ENCODE measurements at places on chromosomes 2 and 18.

DNA sequence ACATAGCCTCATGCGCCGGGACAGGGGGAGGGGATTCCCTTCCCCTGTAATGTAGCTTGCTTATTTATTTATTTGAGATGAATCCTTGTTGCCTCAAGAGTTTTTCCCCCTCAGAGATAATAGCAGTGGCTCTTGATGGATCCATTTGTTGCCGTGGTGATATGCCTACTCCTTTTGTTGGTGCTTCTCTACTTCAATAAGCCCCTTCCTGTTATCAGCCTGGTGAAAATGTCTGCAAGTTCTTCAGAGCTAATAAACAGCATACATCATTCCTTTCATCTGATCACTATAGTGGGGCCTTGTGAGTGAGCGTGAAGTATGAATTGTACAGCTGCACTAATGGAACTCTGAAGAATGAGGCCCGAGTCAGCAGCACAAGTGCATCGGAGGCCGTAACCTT, 19.4 kb downstream of the FZD5 start:
- DNase-seq = no peak

GRCh38 chr2:56334622-56335021, 150.8 kb downstream of the CCDC85A start:
- DNase-seq = no peak

DNA sequence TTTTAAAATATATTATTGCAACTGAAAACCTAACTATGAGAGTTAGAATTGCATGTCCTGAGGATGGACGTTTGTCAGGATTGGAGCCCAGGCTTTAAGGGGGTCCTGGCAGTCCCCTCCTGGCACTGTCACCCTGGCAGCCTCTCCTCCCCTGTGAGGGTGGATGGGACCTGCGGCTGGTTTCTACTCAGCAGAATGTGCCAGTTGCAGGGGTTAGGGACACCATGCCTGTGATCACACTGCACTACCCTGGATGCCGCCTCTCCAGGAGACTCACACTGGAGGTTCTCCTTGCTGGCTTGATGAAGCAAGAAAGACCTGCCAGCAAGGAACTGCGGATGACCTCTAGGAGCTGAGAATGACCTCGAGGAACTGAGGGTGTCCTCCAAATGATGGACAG, 356.7 kb upstream of the MYT1L start:
- DNase-seq = no peak

DNA sequence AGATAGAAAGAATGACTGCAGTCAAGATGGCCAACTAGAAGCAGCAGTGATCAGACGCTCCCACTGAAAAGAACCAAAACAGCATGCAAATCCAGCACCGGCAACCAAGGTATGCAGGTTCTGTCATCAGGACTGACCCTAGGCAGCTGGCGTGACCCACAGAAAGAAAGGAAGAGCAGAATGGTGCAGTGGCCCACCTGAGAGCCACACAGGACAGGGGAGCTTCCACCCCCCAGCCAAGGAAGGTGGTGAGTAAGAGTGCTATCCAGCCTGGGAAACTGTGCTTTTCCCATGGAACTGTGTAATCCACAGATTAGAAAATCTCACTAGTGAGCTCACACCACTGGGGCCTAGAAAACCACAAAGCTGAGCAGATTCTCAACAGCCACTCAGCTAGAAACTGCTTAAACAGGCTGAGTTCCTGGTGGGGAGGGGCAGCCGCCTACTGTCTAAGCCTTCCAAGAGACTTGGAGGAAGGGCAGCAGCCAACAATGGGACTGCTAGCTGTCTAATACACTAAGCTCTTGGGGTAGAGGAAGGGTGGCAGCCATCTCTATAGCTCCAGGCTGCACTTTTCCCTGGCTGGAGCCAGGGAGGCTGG, 127.9 kb downstream of the EVA1A start:
- no peak for DNase-seq

DNA sequence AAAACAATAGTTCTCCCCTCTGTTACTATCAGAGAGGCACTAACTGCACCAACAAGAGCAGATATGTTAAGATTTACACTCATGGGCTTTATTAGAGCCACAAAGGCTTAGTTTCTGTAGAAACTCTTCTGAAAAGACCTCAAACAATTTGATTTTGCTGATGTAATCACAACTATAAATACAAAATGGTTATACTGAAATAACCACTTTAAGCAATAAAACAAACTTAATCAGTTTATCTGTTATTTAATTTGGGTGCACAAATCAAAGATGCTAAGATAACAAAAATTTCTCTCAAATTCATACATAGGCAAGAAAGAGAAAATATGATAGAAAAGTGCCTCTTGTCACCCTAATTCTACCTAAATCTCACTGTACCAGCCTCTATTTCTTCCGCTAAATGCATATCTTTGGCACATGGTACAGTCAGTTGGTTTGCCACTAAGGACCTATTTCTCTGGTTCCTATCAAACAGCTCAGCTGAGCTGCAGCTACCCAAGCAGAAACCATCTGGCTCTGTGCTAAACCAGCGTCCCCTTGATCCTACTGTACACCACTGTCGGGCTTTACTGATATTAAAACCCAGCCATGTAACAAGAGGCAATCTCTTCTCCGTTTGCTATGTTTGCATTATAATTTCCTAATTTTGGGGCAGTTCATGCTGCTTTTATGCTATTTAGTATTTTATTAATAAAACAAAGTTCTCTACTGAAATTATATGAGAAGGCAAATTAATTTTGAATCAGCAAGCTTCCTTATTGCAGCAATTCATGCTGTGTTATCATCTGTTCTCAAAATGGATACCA, 60.1 kb downstream of the CWC22 start:
- no peak for DNase-seq

DNA sequence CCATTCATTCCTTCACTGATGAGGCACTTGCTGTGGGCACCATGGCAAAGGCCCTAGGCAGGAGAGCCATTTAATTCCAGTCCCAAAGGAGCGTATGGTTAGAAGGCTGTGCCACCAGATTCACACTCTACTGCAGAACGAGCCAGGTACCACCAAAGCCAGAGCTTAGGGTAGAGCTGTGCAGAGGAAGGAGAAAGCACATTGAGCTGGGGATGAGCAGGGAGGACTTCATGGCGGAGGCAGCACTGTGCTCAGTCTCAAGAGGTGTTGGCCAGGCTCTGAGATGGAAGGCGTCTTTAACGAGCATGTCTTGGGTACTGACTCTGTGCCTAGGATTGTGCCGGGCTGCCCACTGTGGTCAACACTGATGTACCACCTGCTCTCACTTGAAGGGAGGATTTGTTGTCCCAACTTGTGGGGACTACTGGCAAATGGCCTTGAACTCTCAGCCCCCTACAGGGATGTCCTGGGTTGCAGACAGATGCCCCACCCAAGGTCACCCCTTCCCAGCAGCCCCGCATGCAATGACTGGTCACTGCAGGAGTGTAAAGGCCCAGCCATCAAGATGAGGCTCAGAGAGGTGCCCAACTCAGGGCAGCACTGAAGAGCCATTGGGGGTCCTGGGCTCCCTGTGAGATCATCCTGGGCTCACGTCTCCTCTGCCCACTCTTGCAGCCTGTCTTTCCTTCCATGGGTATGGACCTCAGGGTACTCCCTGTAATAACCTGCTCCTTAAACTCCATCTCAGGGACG, 251.4 kb downstream of the GLI2 start:
- DNase-seq = no peak

GRCh38 chr18:51933903-51934302, 406.1 kb upstream of the DCC start:
- no peak for DNase-seq

- DNase-seq = no peak
Measured at GRCh38 chr18:48985161-48985560, 34.4 kb upstream of the SMAD7 start.

DNA sequence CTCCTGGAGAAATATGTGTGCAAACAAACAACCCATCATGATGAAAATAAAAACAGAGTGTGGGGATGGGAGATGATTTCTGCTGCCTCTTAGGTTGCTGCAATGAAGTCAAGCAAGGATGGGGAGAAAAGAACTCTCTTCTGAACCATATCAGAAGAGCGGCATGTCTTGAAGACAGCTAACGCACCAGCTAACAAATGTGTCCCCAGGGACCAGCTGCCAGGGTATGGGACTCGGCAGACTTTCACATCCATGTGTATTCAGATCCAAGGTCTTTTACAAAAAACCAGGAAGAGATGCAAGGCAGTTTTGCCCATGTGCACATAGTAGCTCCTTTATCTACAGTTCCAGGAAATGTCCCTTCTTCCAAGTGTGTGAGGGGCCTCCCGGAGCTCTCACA, 125.4 kb downstream of the CLIP4 start:
- DNase-seq = no peak

DNA sequence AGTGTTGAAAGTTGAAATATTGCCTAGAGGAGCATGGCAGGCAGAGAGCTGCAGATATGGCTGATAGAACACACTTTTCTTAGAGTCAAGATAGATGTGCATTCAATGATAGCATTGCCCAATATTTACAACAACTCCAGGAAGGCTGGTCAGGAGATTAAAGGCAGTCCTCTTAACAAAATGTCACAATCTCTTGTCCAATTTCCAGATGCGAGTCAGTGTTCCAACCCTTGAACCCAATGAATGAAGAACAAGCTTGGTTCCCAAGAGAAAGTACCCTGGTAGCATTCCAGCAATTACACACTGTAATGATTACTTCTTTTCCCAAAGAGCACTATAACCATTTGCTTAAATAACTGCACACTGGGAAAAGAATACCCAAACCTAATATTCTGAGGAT, 839.4 kb upstream of the VRK2 start:
- DNase-seq = no peak

DNA sequence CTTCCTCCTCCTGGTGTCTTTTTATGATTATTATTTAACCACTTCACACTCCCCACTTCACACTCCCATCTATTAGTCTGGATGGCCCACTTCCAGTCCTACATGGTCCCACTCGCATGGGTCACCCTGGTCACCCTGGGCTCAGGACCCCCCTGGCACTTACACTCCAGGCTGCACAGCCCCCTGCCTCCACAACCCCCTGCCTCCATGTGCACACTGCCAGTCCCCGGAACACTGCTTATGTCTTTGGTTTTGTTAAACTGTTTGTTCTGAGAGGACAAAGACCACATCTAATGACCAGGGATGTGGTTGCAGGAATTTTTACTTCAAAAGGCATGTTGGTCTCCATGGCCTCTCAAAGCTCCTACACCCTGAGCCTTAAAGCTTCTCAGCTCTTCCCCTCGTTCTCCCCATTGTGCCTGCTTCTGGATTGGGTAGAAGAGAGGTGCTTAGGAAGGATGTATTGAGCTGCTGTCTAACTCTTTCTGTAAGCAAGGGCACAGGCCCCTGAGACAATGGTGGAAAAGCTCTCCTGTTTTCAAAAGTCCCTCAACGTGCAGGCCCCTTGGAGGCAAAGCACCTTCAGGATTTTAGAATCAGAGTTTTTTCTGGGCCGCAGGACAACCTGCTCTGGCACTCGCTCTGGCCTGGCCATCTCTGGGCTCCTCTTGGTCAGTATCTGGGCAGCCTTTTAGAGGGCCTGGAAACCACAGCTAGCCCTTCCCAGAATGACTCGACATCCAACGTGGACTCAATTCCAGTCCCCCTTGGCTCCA, 150.0 kb upstream of the HAAO start:
- no peak for DNase-seq

GRCh38 chr2:131039535-131039907, 53.7 kb downstream of the FAM168B start:
- DNase-seq = no peak

DNA sequence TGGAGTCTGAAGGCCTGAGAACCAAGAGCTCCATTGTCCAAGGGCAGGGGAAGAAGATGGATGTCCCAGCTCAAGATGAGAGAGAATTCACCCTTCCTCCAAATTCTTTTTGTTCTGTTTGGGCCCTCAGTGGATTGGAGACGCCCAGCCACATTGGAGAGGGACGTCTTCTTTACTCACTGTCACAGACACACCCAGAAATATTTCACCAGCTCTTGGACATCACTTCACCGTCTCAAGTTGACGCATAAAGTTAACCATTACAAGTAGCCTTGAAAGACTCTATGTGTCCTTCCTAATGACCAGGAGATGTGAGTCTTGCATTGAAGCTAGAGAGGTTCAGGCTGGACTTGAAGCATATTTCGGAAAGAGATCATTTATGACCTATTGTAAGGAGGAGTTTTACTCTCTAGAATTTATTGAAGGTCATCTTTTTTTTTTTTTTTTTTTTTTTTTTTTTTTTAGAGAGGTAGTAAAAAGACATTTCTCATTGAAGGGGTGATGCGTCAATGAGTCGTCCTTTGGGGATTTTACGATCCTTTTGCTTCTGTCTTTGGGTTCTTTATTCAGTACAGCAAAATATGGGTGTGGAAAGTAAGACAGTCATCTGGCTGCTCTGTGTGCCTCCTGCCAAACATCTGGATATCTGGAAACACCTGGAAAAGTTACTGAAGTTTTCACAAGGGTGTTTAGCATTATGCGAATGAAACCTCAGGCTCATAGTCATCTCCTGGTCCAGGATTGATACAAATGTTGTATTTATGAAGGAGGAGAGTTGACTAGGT, 118.1 kb downstream of the PRPF40A start:
- DNase-seq = no peak

DNA sequence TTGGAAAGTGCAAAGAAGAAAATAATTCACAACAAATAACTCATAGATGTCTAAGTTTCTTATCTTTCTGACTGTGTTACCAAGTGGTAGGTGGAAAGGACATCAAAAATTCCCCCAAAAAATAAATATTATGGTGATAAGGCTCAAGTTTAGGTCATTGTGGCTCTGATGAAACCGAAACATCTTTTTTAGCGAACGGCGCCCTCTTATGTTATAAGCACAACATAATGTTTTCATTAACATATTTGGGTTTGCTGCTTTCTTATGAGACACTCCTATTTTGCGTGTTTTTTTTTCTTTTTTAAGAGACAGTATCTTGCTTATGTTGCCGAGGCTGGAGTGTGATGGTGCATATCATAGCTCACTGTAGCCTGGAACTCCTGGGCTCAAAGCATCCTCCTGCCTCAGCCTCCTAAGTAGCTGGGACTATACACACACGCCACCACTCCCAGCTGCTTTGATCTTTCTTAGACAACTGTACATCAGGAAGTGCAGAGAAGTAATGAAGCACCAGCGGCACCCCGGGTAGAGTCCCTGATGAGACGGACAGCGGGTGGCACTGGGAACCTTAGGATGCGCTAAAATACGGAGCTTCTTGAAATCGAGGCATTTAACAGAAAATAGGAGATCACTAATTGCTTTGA, 38.5 kb upstream of the SLC35G4 start:
- DNase-seq = no peak

GRCh38 chr2:73069855-73070642, 1.5 kb downstream of the SFXN5 start:
- DNase-seq = no peak

GRCh38 chr18:72828601-72829000, 39.2 kb downstream of the NETO1 start:
- no peak for DNase-seq

- DNase-seq = no peak
Measured at GRCh38 chr18:33616556-33616955, 38.5 kb downstream of the ASXL3 start.

DNA sequence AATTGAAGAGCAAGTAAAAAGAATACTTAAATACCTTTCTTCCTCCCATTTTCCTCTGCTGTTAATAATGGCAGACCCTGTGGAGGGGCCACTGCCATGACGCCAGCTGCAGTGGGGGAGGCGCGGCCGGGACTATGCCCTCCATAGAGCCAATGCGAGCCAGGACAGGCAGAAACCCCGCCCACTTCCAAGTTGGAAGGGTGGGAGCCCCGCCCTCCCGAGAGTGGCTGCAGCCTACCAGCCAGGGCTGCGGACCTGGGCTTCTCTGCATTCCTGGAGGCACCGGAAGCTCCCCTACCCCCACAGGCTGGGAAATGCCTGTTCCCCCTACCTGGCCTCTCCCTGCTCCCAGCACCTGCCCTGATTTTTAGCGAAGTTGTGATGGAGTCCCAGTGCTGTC, 439.4 kb upstream of the CDH19 start:
- no peak for DNase-seq

- no peak for DNase-seq
Measured at GRCh38 chr2:38244301-38244700, 132.8 kb downstream of the ATL2 start.

Data from activated CD8-positive, alpha-beta memory T cell treated with anti-CD3 and anti-CD28 coated beads for 1 hour (primary cell).